ENCODE measurements at places on chromosomes 6 and 20.

DNA sequence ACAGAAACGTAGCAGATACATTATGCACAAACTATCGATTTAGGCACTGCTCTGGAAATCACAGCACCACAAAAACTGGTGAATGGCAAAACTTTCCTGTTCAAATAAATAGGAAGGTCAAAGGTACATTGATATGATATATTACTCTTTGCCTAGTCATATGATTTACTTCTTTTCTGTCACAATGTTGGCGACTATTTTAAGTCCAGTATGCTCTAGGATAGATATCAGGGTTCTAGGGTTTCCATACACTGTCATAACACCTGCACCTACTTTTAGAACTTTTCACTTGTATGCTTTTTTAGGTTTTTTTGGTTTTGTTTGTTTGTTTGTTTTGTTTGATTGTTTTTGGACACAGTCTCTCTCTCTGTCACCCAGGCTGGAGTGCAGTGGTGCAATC is 25.0 kb downstream of the KHDC1L start:
- no peak for DNase-seq

DNA sequence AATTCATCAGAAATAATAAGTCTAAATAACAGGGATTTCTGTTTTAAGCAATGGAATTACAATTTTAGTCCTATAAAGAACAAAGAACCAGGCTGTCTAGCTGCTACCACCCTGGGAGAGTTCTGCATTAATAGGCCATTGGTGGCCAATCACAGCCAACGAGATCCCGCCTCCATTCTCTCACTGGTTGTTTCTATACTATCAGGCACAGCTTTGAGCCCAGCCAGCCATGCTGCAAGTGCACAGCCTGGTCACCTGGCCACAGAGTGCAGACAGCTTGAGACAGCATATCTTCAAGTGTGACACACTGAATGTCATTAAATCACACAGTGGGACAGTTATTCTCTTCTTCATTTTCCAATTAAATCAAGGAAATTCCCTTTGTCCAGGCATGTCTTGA is 16.1 kb upstream of the RAB22A start:
- DNase-seq = no peak

DNA sequence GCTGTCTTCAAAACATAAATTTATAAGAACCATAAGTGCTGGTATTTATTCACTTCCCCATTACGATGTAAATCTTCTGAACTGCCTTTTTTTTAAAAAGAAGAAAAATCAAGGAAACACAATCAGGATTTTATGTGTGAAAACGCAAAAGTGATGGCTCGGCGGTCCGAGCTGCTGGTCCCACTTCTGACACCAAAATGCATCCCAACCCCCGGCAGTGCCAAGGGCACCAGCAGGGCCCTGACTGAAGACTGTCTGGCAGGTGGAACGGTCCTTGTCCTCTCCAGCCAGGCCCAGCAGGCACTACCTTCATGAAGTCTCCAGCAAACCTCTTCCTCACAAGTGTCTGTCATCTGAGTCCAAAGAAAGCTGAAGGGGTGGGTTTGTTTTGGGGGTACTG is 41.2 kb downstream of the TBC1D7 start:
- DNase-seq = no peak

- no peak for DNase-seq
Observed at GRCh38 chr6:45569210-45569945, 191.6 kb upstream of the SUPT3H start.

GRCh38 chr6:139533573-139534471 is 159.4 kb upstream of the CITED2 start:
- DNase-seq = no peak

DNA sequence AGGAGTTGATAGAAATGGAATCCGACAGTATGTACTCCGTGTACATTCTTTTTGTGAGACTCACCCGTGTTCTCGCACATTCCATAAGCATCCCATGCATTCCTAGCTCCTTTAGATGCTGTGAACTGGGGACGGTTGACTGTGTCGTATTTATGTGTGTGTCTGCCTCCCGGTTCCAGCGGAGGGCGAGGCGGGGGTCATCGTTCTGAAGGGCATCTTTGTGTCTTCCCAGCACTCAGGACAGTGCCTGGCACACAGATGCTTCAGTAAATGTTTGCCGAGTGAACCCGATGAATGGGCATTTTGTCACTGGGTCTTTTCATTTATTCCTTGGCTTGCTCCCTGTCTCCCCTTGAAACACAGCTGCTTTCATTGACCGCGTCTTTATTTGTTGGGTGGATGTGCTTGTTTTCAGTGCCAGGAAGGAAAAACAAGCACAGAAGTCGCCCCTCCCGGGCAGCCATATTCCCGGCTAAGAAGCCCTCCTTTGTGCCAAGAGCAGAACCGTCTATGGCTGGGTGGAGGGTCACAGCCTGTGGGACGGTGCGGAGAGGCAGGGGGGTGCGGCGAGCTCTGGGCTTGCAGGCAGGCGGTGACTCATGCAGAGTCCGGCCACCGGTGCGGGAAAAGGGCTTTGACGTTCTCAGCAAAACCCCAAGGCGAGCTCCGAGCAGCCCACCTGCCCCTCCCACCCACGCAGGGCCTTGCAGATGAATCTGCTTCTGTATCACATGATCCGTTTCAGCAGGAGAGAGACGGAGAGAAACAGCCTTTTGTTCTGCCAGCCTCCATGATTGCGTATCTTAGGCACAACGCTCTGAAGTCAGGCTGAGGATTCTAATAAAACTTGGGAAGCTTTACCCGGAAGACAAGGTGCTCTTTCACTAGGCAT is 11.2 kb upstream of the PSMG4 start:
- no peak for DNase-seq

- DNase-seq = no peak
Observed at GRCh38 chr6:84645000-84645399, 119.4 kb downstream of the TBX18 start.

DNA sequence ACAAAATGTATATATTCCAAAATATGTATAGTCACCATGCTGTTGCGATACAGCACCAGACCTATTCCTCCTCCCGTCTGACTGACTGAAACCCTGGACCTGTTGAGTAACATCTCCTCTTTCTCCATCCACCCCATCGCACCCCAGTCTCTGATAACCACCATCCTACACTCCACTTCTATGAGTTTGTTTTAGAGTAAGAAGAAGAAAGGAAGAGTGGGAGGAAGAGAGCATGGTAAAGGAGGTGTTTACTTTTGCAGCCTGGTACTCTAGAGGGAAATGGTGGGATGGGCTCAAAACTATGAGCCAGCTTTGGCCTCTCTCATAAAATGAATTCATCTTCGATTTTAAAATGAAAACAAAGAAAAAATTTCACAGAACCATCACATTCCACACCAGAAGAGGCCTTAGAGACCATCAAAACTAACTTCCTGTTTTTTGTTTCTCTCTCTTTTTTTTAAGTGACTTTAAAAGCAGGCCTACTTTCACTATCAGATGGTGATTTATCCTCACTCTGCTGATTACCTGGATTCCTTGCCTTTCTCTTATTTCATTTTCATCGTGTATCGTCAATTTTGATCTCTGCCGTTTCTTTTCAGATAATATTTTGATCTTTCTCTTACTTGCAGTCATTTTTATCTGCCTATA is 16.8 kb upstream of the FUCA2 start:
- no peak for DNase-seq

DNA sequence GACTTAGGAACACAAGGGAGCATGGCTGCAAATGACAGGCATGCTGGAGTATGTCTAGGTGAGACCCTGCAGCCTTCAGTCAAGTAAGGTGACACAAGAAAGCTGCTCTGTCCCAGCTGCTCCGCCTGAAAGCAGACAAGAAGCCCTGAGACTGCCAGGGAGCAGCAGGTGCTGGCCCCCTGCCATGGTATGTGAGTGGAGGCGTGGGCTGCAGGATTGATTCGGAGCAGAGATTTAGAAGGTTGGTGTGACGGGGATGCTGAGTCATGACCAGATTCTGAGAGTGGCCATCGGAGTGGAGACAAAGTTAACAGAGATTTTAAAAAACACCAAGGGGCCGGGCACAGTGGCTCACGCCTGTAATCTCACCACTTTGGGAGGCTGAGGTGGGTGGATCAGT is 17.8 kb downstream of the LRP11 start:
- no peak for DNase-seq

- no peak for DNase-seq
Observed at GRCh38 chr6:20692023-20692422, 157.8 kb downstream of the CDKAL1 start.

- no peak for DNase-seq
Observed at GRCh38 chr6:24448828-24449525, 40.4 kb downstream of the GPLD1 start.

GRCh38 chr6:138545621-138545980 is 46.3 kb upstream of the NHSL1 start:
- no peak for DNase-seq

- no peak for DNase-seq
Observed at GRCh38 chr20:19212469-19212815, at the start of gene SLC24A3. Gene SLC24A3, plus strand, starts transcription at chr20:19212642.

DNA sequence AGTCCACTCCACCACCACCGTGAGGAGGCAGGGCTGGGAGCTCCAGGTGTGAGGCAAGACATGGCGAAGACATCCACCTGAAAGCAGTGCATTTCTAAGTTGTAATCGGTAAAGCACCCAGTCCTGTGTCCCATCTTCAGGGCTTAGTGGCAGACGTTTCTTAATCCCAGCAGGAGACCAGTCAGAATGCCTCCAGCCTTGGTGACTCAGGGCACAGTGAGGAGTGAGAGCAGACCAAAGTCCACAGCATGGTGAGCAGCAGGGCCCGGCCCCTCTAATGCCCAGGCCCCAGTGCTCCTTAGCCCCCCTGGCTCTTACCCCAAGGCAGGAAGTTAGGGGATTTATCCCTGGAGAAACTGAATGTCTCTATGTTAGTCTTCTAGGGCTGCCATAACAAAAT is 183.9 kb downstream of the SYNDIG1 start:
- no peak for DNase-seq

DNA sequence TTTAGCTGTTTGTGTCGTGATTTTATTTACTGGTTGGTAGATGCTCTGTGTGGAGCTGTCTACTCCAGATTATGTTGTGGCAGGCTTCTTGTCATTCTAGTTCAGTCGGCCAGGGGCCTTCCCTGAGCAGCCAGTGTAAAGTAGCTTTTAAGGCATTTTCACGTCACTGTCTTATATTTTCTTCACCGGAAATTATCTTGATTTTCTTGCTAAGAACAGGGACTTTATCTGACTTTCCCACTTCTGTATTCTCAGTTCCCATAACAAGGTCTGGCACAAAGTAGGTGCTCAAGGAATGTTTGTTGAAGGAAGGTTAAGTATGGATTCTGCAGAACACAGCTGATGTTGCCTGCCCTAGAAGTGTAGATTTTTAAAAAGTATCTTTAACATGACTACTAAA is 868 bp downstream of the LTV1 start:
- no peak for DNase-seq

GRCh38 chr20:51588762-51589161 is 46.2 kb upstream of the NFATC2 start:
- no peak for DNase-seq

DNA sequence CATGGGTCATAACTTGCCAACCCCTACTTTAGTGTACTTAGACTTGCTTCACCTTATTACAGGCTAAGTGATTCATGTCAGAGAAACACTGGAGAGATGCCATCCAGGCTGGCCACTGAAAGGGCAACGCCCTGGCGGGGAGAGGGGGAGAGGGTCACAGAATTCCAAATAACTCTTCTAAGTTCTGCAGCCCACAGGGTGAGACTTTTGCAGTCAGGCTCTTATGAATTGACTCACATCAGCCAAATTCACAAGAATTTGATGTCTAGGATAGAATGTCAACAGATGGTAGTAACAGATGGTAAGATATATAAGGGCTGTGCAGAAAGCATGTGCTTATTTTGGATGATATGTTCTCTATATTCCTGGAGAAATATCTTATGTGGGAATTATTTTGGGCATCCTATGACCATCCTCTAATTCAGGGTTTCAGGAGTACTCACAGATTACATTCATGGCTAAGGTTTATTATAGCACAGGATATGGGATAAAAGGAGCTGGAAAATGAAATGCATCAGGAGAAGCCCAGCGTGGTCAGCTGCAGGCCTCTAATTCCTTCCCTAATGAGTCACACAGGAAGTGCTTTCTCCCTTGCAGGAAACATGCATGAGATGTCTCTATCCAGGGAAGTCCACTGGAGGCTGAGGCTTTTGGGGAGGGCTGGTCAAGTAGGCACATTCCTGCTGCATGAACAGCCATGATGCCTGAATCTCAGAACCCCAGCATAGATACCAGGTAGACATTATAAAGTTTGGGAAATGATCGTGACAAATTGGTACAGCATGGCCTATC is 58.7 kb upstream of the RIN2 start:
- DNase-seq = no peak

- no peak for DNase-seq
Observed at GRCh38 chr20:56353356-56353755, 5.4 kb upstream of the FAM210B start.

DNA sequence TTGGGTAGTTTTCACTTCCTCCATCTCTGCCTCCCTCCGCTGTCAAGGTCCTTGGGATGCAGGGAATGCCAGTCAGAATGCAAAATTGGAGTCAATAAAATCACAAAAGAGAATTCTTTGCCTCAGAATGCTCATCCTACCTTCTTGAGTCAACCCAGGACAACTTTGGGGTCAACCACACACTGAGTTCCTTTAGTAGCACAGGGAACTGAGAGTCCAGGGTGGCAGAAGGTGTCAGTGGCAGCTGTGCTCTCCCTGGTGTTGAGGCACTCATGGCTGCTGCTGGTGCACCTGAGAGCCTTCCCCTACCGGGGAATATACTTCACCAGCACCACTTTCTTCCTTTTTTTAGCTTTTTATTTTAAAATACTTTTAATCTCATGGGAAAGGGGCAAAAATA is 829 bp upstream of the NOTCH4 start:
- no peak for DNase-seq

DNA sequence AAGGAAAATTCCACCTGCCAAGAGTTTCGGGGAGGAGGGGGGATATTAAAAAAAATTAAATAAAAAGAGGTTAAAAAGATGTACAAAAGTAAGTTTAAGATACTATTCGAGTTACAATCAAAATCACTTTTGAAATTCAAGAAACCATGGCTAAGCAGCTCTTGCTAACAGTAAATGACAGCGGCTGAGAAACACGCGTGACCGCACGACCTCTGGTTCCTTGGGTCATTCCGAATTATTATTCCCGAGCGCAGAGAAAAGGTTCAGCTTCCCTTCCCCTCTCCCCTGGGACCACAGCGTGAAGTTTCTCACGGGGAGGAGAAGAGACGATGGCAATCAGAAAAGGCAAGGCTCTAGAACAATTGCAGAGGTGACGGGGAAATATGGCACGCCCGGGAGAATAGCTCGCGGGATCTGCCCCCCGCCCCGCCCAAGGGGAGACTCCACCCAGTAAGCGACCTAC is 496 bp downstream of the TMEM242 start:
- no peak for DNase-seq

GRCh38 chr6:146913842-146914488 is 290.3 kb upstream of the STXBP5 start:
- no peak for DNase-seq

- DNase-seq = no peak
Observed at GRCh38 chr20:25257130-25257529, 9.2 kb downstream of the PYGB start.

All from activated CD8-positive, alpha-beta memory T cell treated with anti-CD3 and anti-CD28 coated beads for 1 hour (primary cell).